ENCODE measurements at places on chromosomes 4 and X.

DNA sequence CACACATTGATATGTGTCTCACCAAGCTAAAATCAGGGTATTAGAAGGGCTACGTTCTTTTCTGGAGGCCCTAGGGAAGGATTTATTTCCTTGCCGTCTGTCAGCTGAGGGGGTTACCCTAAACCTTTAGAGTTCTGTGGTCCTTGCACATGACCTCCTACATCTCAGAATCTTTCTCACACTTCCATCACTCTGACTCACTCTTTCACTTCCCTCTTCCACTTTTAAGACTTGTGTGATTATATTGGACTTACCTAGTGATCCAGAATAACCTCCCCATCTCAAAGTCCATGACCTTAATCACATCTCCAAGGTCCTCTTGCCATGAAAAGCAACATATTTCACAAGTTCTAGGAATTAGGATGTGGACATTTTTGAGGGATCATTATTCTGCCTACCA is 53.6 kb upstream of the FUNDC1 start:
- DNase-seq = no peak

GRCh38 chr4:60724623-60725022 is 475.5 kb upstream of the ADGRL3 start:
- peak; percentile 97 for DNase-seq

GRCh38 chr4:48686369-48686768 is 93.7 kb downstream of the FRYL start:
- DNase-seq = no peak

DNA sequence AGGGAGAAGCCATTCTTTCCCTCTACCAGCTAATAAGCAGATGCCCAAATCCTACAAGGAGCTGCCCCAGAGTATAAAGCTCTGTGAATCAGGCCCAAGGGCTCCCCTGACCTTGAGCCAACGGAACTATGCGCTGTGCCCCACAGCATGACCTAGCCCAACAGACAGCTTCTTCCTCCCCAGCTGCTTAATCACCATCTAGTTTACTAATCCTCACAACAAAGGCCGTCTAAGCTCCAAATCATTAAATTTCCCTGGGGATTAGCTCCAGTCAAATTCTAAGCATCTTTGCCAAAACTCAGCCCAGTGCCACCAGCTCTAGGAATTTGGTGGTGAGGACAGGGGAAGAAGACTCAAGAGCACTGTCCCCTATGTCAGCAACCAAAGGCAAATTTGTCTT is 113.1 kb downstream of the SHROOM4 start:
- DNase-seq = no peak

GRCh38 chr4:128916832-128917231 is 107.3 kb downstream of the JADE1 start:
- DNase-seq = no peak

- DNase-seq = no peak
These were observed 43.7 kb upstream of the PUDP start for GRCh38 chrX:7191681-7192110.

DNA sequence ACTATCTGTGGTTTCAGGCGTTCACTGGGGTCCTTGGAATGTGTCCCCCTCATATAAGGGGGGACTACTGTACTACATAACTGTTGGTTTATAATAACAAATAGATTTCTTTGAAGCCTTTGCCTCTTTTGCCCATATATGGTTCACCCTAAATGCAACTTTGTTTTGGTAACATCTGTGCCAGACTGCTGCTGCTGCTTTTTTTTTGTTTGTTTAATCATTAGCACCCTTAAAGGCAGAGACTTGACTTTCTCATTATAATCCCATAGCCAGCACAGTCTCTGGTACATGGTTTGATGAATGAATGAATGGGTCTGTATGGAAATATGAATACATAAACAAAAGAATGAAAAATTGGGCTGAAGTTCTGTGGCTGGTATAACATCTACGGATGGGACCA is 80.2 kb upstream of the LHFPL1 start:
- DNase-seq = no peak

- DNase-seq = no peak
These were observed 348.6 kb downstream of the TRAM1L1 start for GRCh38 chr4:116736756-116737155.

DNA sequence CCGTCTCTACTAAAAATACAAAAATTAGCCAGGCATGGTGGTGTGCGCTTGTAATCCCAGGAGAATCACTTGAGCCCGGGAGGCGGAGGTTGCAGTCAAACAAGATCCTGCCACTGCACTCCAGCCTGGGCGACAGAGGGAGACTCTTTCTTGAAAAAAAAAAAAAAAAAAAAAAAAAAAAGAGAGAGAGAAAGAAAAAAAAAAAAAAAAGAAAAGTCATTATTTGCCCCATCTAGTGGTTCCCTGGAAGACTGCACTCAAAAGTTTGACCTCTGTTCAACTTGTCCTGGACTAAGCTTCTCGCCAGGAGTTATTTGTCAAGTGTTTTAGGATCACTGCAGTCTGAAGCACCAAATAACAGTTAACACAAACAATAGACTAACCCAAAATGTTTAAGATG is 45.3 kb upstream of the KCTD8 start:
- no peak for DNase-seq

DNA sequence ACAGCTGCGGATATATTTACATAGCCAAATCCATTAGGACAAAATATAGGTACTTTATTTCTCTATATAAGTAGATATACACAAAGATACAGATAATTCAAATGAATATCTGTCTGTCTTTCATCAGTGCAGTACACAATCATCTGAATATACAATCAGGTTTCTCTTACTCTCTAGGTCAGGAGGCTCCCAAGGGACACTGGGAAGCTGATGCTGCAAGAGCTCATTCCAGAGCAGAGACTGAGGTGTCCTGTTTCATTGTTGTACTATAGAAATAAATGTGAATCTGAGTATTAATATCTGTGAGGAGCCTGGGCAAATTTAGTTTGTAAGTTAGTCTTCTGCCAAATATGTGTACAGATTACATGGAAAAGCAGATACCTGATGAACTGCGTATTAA is 4.2 kb downstream of the TLL1 start:
- DNase-seq = peak; percentile 64

- DNase-seq = no peak
These were observed 78.1 kb downstream of the ASB9 start for GRCh38 chrX:15191830-15192229.

DNA sequence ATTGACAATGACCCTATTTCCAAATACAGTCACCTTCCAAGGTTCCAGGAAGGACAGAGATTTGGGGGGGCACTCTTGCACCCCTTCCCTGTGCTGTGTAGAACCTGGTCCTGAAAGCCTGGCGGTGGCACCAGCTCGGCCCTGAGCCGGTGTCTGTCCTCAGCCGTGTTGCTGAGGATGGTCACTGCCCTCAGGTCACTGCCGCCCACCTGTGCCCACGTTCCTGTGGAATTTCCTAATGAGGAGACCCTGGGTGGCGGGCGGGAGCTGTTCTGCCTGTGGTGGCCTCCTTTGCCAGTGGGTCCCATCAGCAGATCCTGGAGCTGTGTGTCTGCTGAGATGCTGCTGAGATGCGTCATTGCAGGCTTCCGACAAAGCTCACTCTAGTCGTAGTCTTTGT is 32.9 kb downstream of the NELFA start:
- no peak for DNase-seq

DNA sequence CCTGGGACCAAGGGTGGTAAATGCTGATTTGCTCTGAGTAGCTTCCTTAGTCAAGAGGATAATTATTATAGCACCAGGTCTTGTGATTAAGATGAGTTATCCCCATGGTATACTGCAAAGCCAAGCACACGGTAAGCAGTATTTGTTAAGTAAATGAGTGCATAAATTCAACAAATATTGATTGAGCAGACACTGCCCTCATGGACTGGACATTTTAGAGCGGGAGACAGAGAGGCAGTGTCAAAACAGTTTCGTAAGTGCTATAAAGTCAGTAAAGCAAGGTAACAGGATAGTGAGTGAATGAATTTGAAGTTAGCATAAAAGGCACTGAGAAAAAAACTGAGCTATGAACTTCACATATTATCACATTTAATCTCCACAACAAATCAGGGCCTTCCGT is 13.9 kb downstream of the PHF8 start:
- DNase-seq = no peak

DNA sequence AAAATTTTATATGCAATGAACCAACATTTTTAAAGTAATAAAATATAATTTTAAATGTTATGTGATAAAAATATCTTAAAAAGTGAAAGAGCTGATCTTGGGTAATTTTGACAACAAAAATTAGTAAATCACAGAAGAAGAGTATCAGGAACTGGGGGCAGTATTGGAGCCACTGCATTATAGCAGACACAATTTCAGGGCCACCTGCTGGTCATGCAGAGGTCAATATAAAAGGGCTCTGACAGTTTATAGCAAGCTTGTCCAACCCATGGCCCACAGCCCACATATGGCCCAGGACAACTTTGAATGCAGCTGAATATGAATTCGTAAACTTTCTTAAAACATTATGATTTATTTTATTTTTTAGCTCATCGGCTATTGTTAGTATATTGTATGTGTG is 13.0 kb upstream of the LEF1 start:
- no peak for DNase-seq

Measured in fibroblast of skin of right biceps (primary cell).